ENCODE measurements at places on chromosomes 13 and 19.

DNA sequence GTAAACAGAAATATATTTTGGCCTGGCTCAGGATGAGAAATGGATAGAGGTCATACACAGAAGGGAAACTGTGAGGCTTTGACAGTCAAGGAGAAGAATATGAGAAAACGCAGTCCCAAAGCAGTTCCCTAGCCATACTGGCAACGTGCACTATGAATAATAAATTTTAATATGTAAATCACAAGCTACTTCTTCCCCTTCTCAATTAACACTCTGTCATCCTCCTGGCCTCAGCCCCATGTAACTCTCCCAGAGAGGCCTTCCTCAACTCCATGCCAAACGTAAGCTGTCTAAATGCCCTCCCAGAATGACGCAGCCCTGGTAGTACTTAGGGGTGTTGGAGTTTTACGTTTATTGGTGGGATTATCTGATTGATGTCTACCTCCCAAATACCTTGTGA, 732.6 kb downstream of the LIG4 start:
- DNase-seq = no peak

GRCh38 chr13:70297189-70297616, 189.0 kb upstream of the KLHL1 start:
- DNase-seq = no peak

GRCh38 chr13:28002886-28003698, 14.6 kb upstream of the URAD start:
- DNase-seq = no peak

DNA sequence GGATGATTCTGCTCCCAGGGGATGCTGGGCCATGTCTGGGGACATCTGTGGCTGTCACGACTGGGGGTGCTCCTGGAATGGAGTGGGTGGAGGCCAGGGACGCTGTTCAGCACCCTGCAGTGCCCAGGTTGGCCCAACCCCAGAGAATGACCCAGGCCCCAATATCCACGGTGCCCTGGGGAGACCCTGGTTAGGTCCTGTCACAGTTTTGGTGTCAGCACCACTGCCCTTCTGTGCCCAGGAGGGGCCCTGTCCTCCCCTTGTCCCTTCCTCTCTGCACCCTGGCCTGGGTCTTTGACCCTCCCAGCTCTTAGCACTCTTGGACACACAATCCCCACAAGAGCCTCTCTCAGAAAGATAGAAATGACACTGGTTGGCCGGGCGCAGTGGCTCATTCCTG, 85.3 kb downstream of the GADD45B start:
- no peak for DNase-seq

GRCh38 chr13:26624572-26624971, 67.1 kb downstream of the WASF3 start:
- DNase-seq = no peak

DNA sequence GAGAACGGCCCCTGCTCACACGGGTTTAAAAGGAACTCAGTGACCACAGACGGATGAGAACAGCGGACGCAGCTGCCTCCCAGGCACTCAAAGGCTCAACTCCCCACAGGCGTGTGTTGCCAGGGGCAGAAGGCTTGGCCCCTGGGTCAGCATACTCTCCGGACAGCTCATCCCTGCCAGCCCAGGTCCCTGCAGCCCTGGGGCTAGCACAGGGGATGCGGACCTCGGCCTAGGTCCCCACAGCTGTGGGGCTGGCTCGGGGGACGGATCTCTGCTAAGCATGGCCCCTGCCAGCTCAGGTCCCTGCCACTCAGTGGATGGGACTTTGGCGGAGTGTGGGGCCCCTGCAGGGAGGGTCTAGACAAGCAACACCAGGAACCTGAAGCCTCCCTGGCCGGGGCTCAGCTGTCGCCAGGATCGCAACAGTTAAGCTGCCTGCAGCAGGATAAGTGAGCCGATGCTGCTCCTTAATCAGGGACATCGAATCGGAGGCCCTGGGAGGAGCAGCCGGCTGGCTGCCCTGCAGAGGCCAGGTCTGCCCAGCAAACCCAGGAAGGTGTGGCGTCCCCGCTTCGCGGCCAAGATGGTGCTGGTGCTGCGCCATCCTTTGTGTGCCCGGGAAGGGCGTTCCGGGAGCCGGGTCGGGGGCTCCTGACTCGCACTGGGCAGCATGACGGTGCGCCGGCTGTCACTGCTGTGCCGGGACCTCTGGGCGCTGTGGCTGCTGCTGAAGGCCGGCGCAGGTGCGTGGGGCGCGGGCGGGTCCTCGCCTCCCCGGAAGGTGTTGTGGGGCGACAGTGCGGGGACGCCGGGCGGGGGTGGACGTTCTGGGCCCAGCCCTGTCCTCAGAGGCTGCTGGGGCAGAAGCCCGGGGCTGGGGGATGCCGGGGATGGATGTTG, 32.5 kb downstream of the MCF2L start:
- DNase-seq = no peak

DNA sequence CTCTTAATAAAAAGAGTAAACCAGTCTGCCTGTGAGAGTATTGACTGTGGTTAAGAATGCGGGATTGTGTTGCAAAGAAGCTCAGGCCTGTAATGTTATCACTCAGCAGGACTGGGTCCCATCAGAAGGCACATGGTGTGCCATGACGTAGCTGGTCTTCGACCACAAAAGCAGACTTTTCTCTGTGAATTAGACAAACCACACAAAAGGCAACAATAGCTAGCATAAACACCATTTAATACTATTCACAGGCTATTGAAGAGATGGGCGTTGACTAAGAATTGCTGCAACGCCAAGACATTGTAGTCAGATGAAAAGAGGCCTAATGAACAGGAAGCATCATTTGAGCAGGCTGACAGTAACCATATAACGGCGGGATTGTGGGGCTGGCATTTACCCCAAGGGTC, 235.6 kb upstream of the SOX21 start:
- no peak for DNase-seq

GRCh38 chr13:71516521-71516920, 350.5 kb downstream of the DACH1 start:
- no peak for DNase-seq

GRCh38 chr13:57784633-57785032, 153.1 kb downstream of the PCDH17 start:
- no peak for DNase-seq

DNA sequence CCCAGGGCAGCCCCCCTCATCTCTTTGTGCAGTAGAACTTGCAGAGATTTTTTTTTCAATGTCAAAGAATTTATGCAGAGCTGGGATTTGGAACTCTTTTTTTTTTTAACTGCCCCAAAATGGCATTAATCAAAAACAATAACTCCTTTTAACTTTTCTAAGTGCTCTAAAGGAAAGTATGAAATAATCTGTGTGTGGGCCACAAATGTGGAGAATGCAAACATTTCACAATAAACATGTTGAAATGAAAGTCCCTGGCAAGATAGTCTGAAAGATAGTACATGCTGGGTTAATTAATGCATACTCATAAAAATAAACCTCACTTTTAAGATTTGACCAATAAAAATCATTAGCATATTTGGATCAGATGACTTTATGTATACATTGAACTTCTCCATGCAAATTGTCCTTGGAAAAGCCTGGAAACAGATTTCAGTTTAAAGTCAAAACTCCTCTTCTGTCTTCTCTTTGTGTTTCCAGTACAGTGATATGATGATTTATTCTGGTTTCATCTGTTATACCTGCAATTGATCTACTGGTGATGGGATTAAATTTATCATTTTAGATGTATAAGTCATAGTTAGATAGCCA, 30.5 kb upstream of the ZNF536 start:
- no peak for DNase-seq

GRCh38 chr13:68523838-68524424, 1293.8 kb upstream of the PCDH9 start:
- no peak for DNase-seq

- no peak for DNase-seq
Measured at GRCh38 chr19:5153601-5154128, 184.8 kb downstream of the KDM4B start.

DNA sequence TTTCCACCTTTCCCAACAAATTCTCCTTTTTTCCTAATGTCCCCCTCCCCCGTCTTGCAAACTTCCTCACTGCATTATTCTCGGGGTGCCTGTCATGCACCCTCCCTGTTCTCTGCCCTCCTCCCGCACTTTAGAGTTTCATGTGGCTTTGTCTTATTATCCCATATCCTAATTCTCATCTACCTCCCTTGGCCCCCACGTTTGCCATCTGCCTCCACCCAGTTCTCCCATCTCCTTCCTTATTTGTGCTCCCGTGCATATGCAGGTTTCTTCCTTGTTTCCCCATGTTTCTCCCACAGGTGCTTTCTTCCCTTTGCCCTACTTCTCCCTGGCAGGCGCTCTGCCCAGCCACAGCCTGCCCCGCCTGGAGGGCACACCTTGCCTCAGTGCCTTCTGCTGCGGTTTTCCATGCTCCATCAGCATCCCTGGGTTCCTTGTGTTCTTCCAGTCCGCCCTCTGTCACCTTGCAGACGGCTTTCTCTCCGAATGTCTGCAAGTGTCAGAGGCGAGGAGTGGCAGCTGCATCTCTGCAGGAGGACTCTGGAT, 1.5 kb downstream of the SPATA13 start:
- DNase-seq = no peak

DNA sequence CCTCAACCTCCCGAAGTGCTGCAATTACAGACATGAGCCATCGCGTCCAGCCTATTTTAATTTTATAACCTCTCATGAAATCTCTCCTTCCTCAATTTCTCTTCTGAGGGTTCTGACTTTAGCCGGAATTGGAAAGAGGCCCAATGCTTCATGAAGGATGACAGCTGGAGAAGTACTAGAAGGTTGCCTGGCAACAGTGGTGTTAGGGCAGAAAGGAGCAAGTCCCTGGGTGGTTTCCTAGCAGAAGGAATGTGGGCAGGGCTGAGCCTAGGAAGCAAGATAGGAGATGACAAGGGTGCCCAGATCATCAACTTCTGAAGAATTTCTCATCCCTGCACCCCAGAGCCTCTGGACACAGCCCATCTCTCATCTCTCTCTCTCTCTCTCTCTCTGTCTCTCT, 25.8 kb downstream of the CACNG6 start:
- peak; percentile 29 for DNase-seq

- no peak for DNase-seq
Measured at GRCh38 chr19:2026770-2027169, 11.3 kb upstream of the BTBD2 start.

DNA sequence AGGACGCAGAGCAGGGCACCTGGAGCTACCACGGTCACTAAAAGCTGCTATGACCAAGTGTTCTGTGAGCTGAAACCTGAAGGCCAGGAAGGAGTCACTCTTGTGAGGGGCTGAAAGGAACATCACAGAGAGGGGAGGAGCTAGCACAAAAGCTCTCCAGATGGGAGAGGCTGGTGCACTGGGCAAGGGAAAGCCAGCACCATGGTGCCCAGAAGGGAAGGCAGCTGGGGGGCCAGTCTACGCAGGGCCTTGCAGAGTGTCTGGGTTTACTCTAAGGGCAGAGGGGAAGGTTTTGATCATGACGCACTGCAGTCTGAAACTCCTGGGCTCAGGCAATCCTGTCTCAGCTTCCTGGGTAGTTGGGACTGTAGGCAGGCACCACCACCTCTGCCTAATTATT, 4.1 kb upstream of the ZNF580 start:
- no peak for DNase-seq

DNA sequence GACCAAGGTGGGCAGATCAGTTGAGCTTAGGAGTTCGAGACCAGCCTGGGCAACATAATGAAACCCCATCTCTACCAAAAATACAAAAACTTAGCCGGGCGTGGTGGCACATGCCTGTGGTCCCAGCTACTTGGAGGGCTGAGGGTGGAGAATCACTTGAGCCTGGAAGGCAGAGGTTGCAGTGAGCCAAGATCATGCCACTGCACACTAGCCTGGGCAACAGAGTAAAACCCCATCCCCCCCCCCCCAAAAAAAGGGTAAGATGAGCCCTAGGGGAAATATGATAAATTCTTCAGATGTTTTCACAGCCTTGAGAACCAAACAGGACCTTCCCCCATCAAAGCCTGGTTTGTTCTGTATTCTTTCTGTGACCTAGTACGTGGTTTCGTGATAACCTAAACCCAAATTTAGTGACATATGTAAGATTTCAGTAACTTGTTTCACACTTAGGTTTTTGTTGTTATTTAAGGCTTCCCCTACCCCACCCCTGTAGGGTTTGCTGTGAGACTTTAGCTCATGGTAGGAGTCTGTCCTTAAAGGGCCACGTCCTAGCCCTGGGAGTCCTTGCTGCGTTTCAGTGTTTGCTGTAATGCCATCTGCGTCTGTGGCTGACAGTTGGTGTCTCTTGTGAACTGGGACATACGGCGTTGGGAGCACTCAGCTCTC, 49.6 kb downstream of the MYO9B start:
- DNase-seq = no peak

- DNase-seq = peak; percentile 75
Measured at GRCh38 chr13:50126993-50127725, 111.9 kb downstream of the KCNRG start.

GRCh38 chr13:42807241-42807640, 25.9 kb downstream of the FAM216B start:
- no peak for DNase-seq

Data from inflammatory macrophage treated with lipopolysaccharide for 1 hour (primary cell).